Activated naive CD4-positive, alpha-beta T cell (primary cell): ENCODE measurements at places on chromosomes 7 and 10.

GRCh38 chr7:28272461-28272877 lies 91.9 kb upstream of the JAZF1 start:
- no peak for DNase-seq

DNA sequence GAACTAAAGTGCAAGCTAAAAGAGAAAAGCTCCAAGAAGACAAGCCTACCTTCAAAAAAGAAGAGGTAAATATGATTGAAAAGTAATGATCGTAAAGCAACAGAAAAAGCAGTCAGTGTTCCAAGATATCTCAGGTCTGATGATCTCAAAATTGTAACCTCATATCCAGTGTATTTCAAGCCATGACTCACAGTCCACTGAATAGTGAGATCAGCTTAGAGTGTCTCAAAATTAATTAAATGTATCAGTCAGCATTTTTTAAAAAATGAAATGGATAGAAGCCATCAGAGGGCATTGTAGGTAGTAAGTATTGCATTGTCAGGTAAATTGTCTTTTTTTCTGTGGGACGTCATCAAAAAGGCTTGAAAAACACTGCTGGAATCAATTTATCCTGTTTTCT lies 50.6 kb upstream of the AGBL3 start:
- no peak for DNase-seq

DNA sequence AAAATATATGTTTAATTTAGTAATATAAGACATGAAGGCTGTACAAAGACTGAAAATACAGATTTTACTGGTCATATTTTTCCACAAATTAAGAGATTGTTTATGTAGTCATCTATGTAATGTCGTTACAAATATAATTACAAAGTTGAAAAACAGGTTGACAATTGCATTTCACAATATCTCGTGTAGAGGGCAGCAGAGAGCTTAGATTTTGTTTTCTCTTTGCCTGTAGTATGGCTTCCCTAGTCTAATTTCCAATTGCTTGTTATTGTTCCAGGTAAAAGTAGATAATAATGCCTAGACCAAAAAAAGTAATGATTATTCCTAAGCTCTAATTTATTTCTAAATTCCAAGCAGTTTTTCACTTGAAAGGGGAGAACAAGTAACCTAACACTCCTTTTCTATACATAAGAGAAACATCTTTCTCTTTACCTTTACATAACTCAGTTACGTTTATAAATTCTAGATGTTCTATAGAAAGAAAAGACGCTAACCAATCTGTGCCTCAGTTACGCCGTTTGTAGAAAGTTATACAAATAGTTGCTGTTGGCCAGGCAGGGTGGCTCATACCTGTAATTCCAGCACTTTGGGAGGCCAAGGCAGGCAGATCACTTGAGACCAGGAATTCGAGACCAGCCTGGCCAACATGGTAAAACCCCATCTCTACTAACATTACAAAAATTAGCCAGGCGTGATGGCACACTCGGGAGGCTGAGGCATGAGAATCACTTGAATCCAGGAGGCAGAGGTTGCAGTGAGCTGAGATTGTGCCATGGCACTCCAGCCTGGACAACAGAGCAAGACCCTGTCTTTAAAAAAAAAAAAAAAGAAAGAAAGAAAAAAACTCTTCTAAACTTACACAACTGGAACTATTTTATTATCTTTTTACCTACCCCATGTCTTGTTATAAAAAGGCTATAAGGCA lies 30.0 kb downstream of the NET1 start:
- no peak for DNase-seq

DNA sequence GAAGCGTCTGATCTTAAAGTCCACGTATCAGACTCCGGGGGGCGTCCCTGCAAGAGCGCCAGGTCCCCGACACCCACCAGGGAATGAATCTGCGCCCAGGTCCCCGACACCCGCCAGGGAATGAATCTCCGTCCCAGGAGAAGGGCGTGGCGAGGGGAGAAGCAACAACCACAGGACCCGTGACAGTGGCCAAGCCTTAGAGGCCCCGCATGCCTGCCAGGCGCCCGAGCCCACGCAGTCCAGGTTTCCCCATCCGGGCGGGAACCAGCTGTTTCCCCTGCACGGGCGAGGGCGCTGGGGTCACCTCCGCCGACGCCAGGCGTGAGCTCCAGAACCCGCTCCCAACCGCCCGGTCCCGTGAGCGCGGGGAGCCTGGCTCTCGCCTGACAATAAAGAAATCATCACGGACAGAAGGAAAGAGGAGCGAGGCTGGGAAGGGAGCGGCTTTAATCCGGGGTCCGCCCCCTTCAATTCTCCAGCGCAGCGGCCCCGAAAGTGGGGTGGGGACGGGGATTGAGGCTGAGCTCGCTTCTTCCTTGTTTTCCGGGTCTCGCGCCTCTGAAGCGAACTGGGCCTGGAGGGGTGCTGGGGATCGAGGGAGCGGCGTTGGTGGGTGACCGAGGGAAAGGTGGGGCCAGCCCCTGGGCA lies 29.0 kb upstream of the BMS1 start:
- DNase-seq, result no peak

GRCh38 chr7:7821517-7821916 lies 103.1 kb upstream of the RPA3 start:
- no peak for DNase-seq

DNA sequence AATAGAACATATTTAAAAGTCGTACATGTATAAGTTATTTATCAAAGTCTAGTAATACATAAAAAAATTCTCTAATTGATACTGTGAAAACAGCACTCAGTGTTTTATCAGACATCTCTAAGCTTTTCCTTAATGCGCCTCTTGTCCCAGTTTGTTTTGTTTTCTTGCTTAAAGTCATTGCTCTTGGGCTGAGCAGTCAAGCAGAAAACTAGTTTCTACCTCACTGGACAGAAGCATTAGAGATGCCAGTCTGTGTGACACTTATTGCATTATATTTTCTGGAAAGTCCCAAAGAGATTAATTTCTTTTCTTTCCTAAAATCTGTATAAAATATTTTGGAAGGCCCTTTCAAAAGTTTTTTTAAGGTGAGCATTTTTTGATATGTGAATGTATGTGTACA lies 236.2 kb downstream of the PCLO start:
- DNase-seq, result no peak

DNA sequence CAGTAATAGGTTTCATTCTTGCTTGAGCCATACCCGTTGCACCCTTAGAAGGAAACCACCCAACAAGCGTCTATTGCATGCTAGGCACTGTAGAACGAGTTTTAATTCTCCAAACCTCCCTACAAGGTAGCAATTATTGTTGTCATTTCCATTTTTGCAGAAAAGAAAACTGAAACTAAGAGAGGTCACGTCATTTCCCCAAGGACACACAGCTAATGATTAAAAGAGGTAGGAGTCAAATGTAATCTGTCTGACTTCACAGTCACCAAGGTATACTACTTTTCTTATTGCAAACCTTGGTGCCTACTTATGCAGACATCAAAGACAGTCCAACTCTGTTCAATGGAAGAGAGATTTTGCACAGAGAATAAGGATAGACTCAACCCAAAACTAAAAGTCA lies 49.1 kb upstream of the C1QL3 start:
- DNase-seq, result no peak

- DNase-seq, result no peak
Observed at GRCh38 chr10:132653721-132654120, 116.1 kb downstream of the INPP5A start.

- no peak for DNase-seq
Observed at GRCh38 chr7:25894002-25894901, 257.7 kb upstream of the NFE2L3 start.
